ENCODE measurements at places on chromosomes 3 and 15.

DNA sequence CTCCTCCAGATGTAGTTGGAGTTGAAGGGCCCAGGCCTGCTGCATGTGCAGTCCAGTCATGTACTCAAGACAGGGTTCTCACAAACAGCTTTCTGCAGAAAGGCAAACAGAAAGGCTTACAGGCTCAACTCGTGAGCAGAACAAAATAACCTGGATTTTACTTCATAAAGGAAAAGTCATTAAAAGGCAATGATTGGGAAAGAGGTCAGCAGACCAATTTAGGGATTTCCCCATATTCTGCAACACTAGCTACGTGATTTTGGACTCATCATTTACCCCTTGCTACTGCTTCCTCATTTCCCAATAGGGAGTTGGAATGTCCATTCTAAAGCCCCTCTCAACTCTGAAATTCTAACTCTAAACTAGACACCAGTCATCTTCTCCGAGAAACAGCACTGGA is 18.1 kb downstream of the METTL6 start:
- DNase-seq = no peak

- peak; percentile 17 for DNase-seq
Observed at GRCh38 chr3:46442576-46443530, 21.9 kb downstream of the LTF start.

- no peak for DNase-seq
Observed at GRCh38 chr3:133152681-133153220, 114.6 kb downstream of the TMEM108 start.

DNA sequence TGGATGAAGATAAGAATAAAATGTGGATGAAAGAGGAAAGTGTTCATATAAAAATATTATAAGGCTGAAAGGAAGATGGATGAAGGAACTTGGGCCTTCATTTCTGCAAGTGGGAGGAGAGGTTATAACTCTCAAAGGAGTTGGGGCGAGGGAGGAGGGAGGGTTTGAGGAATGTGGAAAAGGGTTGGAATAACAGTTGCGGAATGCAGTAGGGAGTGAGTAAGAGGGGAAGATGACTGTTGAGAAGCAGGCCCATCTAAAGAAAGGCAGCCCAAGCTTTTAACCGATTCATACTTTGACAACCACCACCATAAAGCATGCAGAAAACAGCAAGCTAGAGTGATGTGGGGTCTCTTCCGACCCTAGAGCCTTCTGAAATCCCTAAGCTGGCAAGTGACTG is 8.3 kb upstream of the TM4SF4 start:
- DNase-seq = no peak

GRCh38 chr3:182621435-182622240 is 171.7 kb upstream of the ATP11B start:
- no peak for DNase-seq

- no peak for DNase-seq
Observed at GRCh38 chr3:31613177-31613576, 80.5 kb downstream of the STT3B start.

DNA sequence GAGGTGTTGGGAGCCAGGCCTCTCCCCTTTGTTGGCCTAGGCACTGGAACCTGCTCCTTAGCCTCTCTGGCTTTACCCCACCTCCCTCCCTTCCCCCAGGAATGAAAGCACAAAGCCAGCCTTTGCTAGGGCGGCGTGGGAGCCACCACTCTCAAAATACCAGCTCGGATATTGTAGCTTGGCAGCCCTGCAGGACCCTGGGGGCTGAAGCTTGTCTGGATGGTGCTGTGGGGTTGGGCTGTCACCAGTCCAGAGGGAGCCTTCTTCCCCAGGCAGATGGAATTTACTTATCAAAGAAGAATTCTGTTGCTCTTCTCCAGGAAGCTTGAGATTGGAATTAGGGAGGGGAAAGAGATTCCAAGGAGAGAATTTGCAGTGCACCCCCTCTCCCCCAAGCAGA is 14.9 kb upstream of the GRM2 start:
- DNase-seq = no peak

DNA sequence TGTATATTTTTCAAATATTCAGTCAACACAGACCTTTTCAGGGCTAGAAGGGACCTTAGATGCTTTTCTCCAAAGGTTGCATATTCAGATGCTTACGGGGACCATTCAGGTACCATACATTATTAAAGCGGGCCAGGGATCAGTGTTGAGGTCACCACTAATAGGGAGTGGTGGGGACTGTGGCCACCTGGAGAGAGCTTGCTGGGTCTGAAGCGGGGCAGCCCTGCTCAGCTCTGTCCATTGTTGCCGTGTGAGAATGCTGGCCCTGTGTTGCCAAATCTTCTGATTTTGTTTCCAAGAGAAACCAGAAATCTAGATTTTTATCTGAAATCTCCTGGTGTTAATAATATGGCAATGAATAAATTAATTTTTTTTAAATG is 23.7 kb downstream of the ABHD2 start:
- no peak for DNase-seq

- no peak for DNase-seq
Observed at GRCh38 chr15:73001840-73002239, 50.4 kb upstream of the NEO1 start.

DNA sequence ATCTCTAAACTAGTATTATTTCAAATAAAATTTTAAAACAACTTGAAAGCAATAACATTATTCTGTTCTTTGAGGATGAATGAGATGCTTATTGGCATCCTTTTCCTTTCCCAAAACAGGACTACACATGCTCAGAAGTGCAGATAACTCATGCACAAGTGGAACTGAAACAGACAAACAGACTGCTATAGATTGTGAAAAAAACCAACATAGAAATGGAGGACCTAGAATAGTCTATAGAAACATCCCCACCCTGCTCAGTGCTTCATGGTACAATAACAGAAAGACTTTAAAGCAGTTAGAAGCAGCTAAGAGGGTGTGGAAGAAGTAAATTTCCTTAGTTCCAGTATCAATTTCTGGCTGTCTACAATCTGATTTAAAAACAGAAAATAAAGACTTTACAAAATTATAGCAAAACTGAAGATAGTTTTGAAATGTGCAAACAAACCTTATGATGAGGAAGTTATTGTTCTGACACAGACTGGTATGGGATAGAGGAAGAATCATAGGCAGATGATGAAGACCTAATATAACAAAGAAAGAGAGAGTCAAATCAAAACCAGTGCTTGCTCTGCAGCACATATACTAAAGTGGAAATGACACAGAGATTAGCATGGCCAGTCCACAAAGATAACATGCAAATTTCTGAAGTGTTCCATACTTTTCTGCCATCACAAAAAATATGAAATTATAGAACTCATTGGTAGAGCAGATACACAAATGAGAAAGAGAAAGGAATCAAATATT is 1025.4 kb downstream of the SQOR start:
- DNase-seq = no peak

DNA sequence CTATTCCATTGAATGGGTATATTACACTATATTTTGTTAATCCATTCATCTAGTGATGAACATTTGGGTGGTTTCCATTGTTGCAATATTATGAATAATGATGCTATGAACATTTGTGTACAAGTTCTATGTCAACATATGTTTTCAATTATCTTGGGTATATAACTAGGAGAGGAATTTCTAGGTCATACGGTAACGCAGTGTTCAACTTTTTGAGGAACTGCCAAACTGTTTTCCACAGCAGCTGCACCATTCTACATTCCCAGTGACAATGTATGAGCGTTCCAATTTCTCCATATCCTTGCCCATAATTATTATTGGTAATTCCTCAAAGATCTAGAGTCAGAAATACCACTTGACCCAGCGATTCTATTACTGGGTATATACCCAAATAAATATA is 24.1 kb upstream of the RORA start:
- DNase-seq = no peak

DNA sequence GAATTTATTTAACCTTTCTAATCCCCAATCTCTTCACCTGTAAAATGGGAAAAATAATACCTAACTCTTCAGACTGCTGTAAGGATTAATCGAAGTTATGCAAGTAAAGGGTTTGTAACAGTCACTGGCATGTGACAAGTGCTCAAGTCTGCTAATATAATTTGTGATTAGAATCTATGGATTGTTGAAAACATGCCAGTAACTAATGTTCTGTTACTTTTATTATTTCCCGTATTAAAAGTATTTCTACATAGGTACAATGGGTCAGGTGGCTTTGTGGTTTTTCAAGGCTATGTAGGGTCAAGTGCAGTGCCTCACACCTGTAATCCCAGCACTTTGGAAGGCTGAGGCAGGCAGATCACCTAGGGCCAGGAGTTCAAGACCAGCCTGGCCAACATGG is 29.4 kb downstream of the ULK4 start:
- DNase-seq = no peak

DNA sequence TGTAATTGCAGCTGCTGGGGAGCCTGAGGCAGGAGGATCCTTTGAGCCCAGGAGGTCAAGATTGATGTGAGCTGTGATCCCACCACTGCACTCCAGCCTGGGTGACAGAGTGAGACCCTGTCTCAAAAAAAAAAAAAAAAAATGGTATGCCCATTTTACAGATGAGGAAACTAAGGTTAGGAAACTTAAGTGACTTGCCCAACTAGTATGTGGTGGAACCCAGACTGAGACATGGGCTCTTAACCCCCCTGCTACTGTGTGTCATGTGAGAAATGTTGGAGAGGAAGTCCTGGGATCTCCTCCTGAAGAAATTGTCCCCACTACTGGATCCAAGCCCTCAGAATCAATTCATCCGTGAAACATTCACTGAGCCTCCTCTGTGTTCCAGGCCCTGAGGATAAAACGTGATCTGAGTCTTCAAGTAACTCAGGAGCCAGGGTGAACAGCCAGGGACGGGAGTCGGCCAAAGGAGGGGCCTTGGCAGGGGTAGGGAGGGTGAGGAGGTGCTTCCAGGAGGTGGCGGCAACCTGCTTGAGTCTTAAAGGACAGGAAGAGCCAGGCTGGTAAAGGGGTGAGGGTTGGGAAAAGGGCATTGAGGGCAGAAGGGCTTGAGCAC is 19.6 kb upstream of the RNU6-1 start:
- DNase-seq = no peak

DNA sequence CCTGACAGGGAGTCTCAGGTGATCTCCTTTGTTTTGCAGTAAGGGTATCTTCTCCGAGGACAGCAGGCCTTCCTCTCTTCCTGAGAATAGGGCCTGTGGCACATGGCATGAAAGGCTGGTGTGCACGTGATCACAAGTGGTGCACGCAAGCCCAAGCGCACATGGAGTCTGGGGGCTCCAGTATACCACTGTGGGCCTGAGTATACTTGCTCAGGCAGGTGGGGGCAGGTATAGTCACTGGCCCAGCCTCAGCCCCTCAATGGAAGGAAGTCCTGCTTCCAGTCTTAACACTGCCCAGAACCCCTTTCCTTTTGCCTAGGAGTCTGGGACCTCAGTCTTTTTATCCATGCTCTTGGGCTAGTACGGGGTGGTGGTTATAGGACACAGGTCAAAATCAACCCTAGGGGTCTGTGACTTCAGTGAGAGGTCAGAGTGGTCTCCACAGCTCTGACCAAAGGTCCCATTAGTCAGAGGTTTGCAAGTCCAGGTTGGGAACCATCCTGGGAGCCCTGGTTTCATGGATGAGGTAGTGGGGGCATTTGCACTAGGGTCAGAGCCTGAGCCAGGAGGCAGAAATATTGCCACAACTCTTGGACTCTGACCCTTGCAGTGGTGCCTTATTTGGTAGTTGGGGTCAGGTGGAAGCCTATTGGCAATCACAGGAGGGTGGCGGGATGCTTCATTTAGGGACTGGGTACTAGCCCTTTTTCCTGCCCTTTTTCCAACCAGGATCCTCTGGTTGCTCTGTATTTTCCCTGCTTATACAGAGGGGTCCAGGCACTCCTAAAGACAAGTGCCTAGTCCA is 823 bp upstream of the CCDC71 start:
- DNase-seq = no peak

DNA sequence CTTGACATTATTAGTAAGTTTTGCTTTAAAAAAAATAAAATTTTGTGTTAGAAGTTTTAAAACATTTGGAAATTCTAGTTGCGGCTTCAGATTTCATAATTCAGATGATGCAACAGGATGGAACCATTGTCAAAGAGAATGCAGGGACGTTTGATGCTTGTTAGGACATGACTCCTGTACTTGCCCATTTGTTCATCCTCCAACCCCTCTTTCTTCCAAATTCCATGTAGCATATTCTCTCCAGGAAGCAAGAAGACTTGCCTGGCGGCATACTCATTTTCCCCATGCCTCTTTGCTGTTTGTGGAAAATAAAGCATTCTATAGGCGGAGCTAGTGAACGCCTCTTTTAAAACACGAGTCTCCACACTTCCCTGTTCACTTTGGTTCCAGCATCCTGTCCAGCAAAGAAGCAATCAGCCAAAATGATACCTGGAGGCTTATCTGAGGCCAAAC is at the start of gene CSTA:
Gene CSTA (plus strand): TSS at position 378 of the 453 bp plus-strand sequence. CDS start 45 bp downstream, at position 423.
- DNase-seq = no peak

- DNase-seq = no peak
Observed at GRCh38 chr3:4751029-4751501, 228.2 kb upstream of the BHLHE40 start.

GRCh38 chr15:87129916-87130315 is 1050.2 kb downstream of the AGBL1 start:
- no peak for DNase-seq

DNA sequence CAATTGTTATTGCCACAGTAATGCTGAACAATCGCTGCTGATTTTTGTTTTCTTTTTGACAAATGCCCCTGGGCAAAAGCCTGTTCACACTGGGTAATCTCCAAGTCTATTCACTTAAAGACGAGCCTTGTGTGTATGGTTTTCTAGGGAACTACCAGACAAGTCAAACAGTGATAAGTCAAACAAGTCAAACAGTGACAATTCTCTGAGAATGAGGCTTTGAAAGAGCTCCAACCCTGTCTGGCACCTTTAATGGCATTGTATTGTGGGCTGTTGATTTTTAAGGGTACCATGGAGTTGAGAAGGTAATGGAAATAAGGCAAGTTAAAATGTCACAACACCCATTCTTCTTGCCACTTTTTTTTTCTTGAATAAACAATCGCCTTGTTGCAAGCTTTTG is 59.4 kb upstream of the TMC3 start:
- no peak for DNase-seq

GRCh38 chr3:30711151-30711550 is 104.8 kb downstream of the TGFBR2 start:
- DNase-seq = no peak

DNA sequence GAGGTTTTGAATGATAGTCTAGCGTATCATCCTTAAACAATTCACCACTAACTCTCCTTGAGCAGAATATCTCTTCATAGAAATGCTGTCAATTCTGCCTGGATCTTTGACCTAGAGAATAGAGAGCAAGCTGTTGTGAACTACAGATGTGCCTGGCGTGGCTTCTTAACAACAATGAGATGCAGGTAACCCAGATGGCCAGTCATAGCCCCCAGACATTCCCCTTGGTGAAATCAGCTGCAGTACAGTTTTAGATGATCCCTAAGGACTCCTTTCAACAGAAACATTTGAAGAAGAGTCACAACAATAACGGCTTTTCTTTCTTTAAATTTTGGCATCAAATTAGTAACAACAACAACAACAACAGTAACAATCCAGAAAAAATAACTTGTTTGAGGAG is 1041.3 kb downstream of the ROBO1 start:
- no peak for DNase-seq

Data from stimulated activated CD4-positive, alpha-beta T cell treated with anti-CD3 and anti-CD28 coated beads, Interleukin-1b, Interleukin-23, amount 100 ng/mL, for 1 hour (primary cell).